ENCODE measurements at places on chromosomes 5 and 9. TPM values are rescaled to one million over a fixed set of nuclear protein-coding genes. Genes with fewer than 3 reads are reported as not detected.

Gene RIOK2
- 18.3 TPM for total RNA-seq

- DNase-seq = peak; percentile 90
Observed at GRCh38 chr5:141878711-141879425, 658 bp upstream of the PCDH1 start.

Gene DDX4
- total RNA-seq = not detected

Gene FEM1C
- 46.9 TPM for total RNA-seq

- DNase-seq = no peak
Observed at GRCh38 chr5:132000677-132001453, 10.6 kb downstream of the ACSL6 start.

Gene FBP1
- total RNA-seq = 1.0 TPM

GRCh38 chr5:173712609-173713175, 96.2 kb upstream of the BOD1 start:
- no peak for DNase-seq

- DNase-seq = peak; percentile 56
Observed at GRCh38 chr5:134590992-134591659, 41.5 kb downstream of the SAR1B start.

Gene AFAP1L1
- 46.9 TPM for total RNA-seq

DNA sequence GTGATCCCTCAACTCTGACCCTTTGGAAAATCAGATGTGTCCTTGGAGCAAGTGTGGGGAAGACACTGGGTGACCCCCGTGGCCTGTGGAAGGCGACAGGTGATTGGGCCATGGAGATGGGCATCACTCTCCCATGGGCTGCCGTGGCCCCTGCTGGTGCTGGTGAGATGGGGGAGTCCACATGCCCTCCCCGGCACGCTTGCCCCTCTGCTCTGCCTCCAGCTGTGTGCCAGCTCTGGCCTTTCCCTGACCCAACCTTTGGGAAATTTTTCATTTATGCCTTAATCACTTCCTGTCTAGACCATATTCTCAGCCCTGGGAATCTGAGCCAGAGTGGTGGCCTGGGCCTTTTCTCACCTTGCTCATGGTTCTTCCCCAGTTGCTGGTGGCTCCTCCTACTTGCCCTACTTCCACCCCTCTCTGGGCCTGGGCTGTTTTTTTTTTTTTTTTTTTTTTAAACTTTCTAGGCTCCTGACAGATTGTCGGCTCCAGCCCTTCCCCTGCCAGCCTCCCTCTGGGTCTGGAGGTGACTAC, 56.6 kb downstream of the RGS3 start:
- DNase-seq = peak; percentile 9

Gene CCDC171
- total RNA-seq = 1.6 TPM

Gene CYLC2
- total RNA-seq = not detected

DNA sequence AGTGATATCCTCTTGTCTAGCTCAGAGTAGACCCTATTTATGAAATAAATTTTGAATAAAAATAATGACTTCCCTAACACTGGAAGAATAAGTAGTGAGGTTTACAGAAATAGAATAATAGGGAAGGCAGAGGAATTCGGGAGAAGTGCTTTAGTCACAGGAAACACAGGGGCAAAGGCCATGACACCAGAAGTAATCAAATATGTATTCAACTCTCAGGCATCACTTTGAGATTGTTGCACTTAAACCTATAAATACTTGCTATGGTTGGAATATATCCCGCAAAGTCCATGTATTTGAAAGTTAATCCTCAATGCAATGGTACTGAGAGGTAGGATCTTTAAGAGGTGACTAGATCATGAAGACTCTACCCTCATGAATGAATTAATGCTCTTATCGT, 166.8 kb downstream of the YIPF5 start:
- DNase-seq = no peak

Gene IFNA13
- total RNA-seq = not detected

Gene ZSWIM6
- total RNA-seq = 8.1 TPM

DNA sequence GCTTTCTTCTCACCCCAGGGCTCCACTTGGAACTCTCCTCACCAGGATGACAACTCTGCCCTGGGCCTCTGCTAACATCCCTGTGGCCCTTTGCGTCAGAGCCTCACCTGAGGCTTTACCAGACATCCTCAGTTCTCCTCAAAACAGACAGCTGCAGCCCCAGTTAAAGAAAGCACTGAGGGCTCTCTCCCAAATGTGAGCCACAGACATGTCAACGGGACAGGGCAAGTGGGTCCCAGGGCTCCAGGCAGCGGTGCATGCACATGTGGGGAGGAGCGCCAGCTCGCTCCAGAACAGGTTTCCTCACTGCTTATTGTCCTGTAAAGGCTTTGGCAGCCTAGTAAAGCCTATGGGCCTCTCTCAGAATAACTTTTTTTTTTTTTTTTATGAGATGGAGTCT, 37.3 kb downstream of the IPPK start:
- no peak for DNase-seq

DNA sequence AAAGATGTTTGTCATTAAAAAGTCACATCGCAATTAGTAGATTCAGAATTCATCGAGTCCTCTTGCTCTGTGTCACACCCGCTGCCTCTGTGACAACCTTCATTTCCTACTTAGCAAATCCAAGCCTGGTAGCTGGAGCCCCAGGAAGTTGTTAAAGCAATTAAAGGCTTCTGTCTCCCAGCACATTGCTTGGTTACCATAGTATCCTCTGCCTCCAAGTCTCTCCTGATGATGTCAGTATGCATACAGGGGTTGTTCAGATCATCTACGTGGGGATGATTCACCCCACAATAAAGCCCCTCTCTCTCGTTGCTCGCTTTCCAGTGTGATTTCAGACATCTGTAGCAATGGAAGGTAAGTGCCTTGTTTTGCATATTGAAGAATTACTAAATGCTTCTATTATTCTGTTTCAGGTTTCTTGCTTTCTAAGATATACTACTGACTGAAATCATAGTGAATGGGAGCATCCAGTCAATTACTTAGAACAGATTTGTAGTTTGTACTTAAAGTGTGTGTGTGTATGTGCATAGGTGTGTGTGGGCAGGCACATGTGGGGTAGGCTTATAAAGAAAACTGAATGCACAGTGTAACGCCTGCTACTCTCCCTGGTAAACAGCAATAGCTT, 52.9 kb downstream of the PAM start:
- no peak for DNase-seq

Gene SYK
- 4.2 TPM for total RNA-seq

Gene LCN9
- total RNA-seq = not detected

- DNase-seq = no peak
Observed at GRCh38 chr5:10941900-10942299, 180.9 kb upstream of the DAP start.

Gene SAXO1
- not detected for total RNA-seq

GRCh38 chr5:67037171-67037570, 159.4 kb downstream of the CD180 start:
- DNase-seq = no peak

Gene PTGR1
- total RNA-seq = 44.9 TPM

GRCh38 chr9:35071814-35072460, 488 bp downstream of the VCP start:
- peak; percentile 96 for DNase-seq

Gene NEURL1B
- total RNA-seq = 37.1 TPM

GRCh38 chr9:6072453-6072852, 57.0 kb upstream of the RANBP6 start:
- DNase-seq = no peak

GRCh38 chr9:108889649-108890067, 27.6 kb downstream of the ACTL7A start:
- no peak for DNase-seq

DNA sequence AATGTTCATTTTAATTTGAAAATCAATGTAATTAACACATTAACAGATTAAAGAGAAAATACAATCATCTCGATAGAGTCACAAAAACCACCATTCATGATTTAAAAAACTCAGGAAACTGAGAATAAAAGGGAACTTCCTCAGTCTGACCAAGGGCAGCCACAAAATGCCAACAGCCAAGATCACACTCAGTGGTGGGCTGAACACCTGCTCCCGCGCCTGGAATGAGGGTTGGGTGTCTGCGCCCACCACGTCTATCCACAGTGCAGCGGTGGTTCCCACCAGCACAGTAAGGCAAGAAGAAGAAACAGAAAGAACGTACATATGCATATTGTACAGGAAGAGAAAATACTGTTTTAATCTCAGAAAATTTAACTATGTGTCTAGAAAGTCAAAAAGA, 11.7 kb upstream of the NSMF start:
- DNase-seq = no peak

Gene F2RL2
- 0.14 TPM for total RNA-seq

Gene SPATA31E1
- not detected for total RNA-seq

Gene MAMDC4
- 12.8 TPM for total RNA-seq

DNA sequence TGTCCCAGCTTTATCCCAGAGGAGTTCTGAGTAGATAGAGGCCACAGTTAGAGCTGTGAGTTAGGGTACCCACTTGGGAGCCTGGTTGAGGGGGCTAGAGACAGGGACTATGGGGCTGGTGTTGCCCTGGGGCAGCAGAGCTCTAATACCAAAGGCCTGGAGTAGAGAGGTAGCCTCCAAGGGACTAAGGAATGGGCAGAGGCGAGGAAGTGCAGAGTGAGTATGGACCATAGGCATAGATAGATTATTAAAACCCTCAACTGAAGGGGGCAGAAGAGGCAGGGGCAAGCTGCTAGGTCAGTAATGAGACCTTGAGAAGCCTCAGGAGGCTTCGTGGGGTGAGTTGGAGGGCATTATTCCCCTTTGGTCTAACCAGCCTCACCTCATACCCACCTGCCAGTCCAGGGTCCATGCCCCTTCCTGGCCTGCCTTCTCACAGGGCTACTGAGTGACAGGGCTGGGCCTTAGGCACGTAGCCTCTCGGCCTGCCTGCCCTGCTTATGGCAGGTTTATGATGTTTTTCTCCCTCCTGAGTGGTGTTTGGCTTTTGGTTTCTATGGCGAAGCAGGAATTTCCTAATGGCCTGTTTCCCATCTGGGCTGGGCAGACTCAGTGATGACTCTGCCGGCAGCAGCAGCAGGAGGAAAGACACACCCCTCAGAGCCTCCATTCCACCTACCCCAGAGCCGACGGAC, 8.0 kb downstream of the PDLIM4 start:
- no peak for DNase-seq

- DNase-seq = no peak
Observed at GRCh38 chr5:51388488-51389287, 5.4 kb downstream of the ISL1 start.

- no peak for DNase-seq
Observed at GRCh38 chr9:109122726-109123621, 3.2 kb upstream of the TMEM245 start.

Gene SHISAL2B
- not detected for total RNA-seq

Gene GFPT2
- 15.3 TPM for total RNA-seq

DNA sequence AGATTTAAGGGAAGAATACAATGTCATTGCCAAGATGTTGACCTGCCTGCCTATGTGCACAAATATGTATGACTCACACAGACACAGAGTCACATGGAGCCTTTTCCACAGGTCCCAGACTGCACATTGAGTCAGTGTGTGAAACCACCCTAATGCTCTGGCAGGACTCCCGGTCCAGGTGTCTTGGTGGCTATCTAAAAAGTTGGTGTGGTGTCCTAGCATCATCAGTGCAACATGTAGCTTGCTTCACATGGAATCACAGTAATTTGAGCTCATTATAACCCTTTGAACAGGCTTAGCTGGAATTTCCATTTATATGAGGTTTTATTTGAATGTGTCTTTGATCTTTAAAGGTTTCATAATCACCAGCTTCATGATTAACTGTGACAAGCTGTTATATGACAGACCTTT, 10.7 kb downstream of the IFNA5 start:
- no peak for DNase-seq

DNA sequence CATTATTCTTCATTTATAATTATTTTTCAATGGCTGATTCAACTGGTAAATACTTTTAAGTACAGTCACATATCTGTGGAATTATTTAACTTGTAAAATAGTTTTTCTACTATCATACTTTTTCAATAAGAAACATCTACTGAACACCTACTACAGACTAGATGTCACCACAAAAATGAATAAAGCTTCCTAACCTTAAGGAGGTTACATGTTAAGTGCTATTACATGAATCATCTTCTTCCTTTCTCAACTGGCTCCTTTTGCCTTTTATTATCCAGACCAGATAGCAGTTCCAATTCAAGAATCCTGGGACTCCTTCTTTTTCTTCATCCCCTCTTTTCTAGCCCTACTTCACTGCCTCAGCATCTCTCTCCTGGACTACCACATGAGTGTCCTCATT, 4.7 kb downstream of the PGGT1B start:
- no peak for DNase-seq

GRCh38 chr5:16933337-16933736, 2.8 kb downstream of the MYO10 start:
- no peak for DNase-seq

Gene LCN15
- 0.46 TPM for total RNA-seq

Gene RMRP
- 15,747 TPM for total RNA-seq

DNA sequence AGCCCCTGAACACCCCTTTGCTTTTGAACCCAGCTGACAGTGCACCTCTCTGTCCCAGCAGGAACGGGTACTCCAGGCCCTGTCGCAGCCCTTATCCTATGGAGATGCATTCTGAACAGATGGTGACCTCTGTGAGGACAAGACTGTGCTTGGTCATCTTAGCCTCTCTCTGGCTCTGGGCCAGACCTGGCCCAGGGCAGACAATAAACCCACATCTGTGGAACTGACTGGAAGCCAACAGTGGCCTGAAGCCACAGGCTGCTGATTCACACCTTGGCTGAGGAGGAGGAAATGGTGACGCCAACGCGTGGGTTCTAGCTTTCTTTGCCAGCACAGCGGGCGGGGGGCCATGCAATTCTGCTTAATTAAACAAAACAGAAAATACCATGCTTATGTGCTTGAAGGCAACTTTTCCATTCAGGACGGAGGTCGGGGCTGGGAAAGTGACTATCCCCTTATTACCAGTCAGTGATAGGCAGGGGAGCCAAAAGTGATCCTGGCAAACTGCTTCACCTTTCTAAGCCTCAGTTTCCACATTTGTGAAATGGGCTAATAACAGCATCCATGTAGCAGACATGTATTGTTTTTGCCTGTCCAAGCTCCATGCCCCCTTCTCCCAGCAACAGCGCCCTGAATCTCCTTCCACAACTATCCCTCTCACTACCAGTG, 10.8 kb downstream of the SH3PXD2B start:
- DNase-seq = peak; percentile 89

DNA sequence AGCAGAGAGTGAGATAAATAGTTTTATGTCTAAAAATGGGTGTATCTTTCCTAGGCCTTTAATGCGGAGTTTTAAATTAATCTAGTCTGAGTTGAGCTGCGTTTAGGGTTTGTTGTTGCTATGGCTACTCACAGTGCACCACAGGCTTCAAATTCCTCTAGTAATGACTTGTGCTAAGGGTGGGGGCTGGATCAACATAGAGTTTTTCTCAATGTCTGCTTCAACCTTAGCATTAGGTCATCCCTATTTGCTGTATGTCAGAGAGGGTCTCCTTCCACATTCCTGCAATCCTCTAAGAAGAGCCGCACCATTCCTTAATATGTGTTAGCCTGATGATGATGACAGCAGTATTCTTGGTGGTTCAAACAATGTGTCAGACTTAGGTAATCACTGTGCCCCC, 465.6 kb upstream of the KIF2A start:
- no peak for DNase-seq

- no peak for DNase-seq
Observed at GRCh38 chr9:129946246-129946995, 96.6 kb downstream of the FNBP1 start.

DNA sequence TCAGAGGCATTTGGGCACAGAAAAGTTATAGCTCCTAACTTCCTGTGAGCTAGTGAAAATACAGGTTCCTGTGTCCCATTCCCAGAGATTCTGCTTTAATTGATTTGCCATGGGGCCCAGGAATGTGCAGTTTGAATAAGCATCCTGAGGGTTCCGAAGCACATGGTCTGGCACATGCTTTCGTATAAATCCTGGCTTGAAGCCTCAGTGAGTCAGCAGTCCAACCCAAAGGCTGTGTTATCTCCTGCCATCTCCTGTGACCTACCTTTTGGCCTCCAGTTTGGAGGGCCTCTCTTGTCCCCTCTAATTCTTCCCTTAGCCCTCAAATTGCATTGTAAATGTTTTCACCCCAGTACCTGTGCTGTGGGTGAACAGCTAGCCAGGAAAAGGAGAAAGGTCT, 183.8 kb downstream of the NR3C1 start:
- DNase-seq = no peak

All from Right ventricle myocardium inferior (tissue), 1 donor.